ENCODE measurements at places on chromosomes 16 and 17.

DNA sequence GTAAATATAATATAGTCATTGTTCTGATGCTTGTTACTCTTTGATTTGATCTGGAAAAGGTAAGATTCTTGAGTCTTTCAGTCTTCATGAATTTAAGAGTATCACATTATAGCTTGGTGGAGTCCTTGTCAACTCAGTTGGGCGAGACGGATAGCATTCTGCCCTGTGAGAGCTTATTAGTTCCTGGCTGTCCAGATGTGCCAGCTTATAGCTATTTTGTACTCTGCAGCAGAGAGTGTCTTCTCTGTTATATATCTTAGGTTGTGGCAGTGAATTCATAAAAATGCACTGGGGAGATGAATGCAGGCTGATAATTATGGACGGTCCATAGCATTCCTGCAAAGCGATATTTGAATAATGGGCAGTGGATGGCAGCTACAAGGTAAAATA is 51.0 kb upstream of the CRISPLD2 start:
- DNase-seq, result no peak

DNA sequence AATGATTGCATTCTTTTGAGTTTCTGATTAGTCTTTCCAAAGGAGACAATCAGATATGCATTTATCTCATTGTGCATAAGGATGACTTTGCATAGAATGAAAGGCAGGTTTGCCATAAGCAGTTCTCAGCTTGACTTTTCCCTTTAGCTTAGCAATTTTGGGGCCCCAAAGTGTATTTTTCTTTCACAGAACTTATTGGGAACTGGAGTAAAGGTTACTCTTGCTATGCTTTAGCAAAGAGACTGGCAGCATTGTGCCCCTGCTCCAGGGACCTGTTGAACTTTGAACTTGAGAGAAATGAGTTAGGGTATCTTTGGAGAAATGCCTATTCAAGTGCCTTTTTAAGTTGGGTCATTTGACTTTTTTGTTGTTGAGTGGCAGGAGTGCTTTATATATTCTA is 17.0 kb downstream of the TAT start:
- DNase-seq, result no peak

DNA sequence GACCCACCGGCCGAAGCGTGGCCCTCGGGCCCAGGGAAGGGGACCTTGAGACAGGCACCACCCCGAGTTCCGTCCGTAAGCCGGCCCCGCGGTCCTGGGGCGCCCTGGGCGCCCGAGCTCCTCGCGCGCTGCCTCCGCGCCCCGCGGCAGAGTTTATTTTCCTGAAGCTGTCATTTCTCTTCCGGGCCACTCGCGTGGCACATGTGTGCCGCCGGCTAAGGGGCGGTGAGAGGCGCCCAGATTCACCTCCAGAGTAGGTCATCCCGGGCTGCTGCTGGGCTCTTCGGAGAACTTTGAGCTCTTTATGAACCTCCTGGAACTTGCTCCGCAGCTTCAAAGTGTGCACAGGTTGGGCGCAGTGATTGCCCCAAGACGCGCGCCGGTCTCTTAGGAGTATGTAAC is 489 bp downstream of the ZC3H18 start:
- DNase-seq, result no peak

DNA sequence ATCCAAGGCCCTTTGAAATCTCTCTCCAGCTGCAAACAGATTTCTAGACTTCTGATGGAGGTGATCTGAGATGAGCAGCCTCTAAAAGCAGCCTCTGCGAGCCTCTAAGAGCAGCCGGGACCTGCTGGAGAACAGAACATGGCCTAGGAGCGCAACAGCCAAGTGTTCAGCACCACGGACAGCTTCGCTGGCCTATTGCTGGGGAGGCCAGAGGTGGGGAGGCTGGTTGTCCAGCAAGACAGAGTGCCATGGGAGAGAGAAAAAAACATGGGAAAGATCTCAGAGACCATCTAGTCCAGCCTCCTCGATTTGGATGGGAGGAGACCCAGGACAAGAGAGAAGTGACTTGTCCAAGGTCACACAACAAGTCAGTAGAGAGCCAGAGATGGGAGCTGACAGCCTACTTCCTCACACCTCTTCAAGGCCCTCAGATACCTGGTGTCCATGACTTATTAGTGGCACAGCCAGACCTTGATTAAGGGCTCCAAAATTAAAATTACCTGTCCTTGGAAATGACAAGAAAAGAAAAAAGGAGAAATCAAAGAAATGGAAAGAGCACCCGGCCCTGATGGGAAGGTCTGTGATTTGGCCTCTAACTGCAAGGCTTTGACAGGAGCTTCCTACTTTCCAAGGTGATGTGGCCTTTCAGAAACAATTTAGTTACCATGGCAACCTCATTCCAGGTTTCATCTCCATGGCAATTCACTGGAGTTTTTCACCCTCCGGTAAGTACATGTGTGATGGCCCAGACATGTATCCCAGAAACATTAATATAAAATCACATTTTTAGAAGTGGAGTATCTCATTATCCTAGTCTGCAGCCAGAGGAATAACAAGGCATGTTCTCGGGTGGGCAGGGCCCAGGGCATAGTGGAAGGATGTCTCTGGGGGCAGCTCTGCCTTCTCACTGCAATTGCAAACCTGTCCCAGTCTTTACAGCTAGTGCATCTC is 14.5 kb downstream of the RPRML start:
- DNase-seq, result no peak

- no peak for DNase-seq
Measured at GRCh38 chr17:32558997-32559650, 72.3 kb downstream of the CDK5R1 start.

GRCh38 chr16:10037751-10038150 is 144.5 kb downstream of the GRIN2A start:
- no peak for DNase-seq

- DNase-seq, result no peak
Measured at GRCh38 chr16:16149710-16150116, 73.6 kb downstream of the ABCC6 start.

Measured in NCI-H1092 treated with DMSO at 0.1 percent for 48 hours (cell line).